Ascending aorta (tissue), 2 donors: ENCODE measurements at places on chromosomes 16 and 17.

- no peaks in the 10 kb centered on the region for H3K36me3 ChIP-seq
- H3K27ac ChIP-seq, result no peak overlapping the region
- H3K4me3 ChIP-seq, result no peak overlapping the region
- H3K4me1 ChIP-seq, result no peaks in the 10 kb centered on the region
- DNase-seq, result no peak
Measured at GRCh38 chr17:74678541-74678940, 34.2 kb downstream of the CD300LF start.

DNA sequence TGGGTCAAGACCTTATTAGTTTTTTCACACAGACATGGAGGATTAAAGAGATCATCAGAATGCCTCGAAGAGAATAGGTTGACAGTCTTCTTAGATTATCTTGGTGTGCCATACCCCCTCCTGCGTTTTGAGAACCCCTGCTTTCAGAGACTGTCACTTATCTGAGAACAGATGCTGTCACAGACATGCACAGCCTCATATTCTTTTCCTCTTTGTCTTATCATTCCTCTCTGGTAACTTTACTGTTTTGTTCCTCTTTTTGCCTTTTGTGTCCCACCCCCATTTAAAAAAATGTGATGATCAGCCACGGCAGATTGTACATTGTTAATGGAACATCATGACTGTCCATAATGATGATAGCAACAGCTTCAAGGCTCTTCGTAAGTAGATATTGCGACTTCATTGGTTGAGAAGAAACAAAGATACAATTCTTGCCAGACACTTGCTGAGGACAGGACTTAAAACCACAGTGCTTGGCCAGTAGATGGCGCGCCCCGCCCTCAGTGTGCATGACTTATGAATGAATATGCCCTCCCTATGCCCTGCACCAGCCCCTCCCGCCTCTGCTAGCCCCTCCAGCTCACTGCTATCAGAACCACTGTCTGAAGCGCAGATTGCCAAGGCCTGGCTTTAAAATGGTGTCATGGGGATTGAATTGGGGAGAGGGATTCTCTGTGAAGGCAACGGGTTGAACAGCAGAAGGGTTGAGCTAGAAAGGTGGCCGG, 2.6 kb upstream of the PITPNC1 start:
- peak; percentile 93 for DNase-seq
- H3K36me3 ChIP-seq, result no peaks in the 10 kb centered on the region
- H3K27me3 ChIP-seq, result no peaks in the 10 kb centered on the region

- H3K36me3 ChIP-seq, result no peaks in the 10 kb centered on the region
- no peak for DNase-seq
- no peaks in the 10 kb centered on the region for H3K27me3 ChIP-seq
- no peak overlapping the region for H3K4me3 ChIP-seq
- H3K4me1 ChIP-seq, result no peaks in the 10 kb centered on the region
Measured at GRCh38 chr17:76198702-76199101, 41.6 kb downstream of the RNF157 start.

DNA sequence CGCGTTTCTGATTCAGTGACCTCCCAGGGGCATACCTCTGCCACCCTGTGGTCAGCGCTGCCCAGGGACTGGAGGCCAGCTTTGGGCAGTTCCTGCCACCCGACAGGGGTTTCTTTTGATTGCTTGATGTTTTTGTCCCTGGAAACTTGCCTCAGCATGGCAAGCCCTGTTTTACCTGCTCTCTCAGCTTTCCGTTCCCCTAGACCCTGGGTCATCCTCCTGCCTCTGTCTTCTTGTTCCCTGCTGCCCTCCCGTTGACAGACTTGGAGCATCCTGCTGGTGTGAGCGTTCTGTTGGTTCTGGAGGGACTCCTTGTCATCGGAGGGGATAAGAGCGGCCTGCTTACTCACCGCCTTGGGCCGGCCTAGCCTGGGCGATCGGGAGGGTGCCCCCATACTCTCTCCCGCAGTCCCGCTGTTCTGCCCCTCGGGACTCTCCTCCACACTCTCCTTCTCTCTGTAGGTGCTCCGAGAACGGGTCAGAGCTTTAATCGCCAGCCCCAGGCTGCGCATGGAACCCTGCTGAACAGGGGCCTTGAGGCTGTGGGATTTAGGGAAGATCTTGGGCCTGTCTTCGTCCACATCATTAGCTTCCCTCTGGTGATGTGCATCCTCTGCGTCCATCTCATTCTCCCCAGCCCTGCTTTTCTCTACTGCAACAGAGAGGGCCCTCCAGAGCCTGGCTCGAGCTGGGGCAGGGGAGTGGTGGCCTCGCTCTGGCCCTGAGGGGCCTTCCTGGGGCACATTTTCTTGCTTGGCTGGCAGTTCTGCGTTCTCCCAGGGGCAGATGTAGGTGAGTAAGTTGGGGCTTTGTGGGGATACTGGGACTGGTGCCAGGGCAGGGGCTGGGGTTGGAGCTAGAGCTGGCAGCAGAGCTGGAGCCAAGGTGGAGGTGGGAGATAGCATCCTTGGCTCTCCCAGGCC, 13.7 kb downstream of the GPR179 start:
- no peak for DNase-seq
- no peaks in the 10 kb centered on the region for H3K4me1 ChIP-seq
- no peak overlapping the region for H3K4me3 ChIP-seq
- H3K36me3 ChIP-seq, result no peaks in the 10 kb centered on the region

- H3K4me1 ChIP-seq, result no peaks in the 10 kb centered on the region
- H3K4me3 ChIP-seq, result no peak overlapping the region
- H3K27me3 ChIP-seq, result no peaks in the 10 kb centered on the region
- H3K27ac ChIP-seq, result no peak overlapping the region
- DNase-seq, result no peak
Measured at GRCh38 chr17:2682176-2682938, 29.2 kb downstream of the CLUH start.

DNA sequence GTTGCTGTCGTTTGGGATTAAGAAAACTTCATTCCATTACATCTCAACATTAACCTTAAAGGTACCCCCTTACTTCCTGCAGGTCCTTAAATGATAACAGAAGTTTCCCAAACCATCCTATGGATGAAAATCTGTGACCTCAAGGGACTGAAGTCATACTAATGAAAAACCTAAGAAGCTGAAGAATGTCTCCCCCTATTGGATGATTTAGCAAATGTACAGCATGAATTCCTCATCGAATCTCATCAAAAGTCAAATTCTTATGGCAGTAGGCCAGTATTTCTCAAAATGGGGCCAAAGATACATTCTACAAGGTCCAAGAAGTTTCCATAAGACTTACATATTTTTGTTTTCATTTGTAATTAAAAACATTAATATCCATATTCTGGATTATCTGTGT, 13.5 kb downstream of the SCO1 start:
- peaks cover 43% of the 10 kb centered on the region for H3K36me3 ChIP-seq
- H3K27ac ChIP-seq, result peak overlapping the region; percentile 19
- DNase-seq, result no peak
- no peaks in the 10 kb centered on the region for H3K27me3 ChIP-seq
- no peak overlapping the region for H3K4me3 ChIP-seq

GRCh38 chr16:19184823-19185509, 16.9 kb downstream of the SYT17 start:
- no peaks in the 10 kb centered on the region for H3K36me3 ChIP-seq
- H3K27ac ChIP-seq, result no peak overlapping the region
- H3K4me1 ChIP-seq, result no peaks in the 10 kb centered on the region
- H3K4me3 ChIP-seq, result no peak overlapping the region

- H3K36me3 ChIP-seq, result no peaks in the 10 kb centered on the region
- H3K4me3 ChIP-seq, result no peak overlapping the region
- no peaks in the 10 kb centered on the region for H3K27me3 ChIP-seq
Measured at GRCh38 chr16:80718480-80719220, 85.7 kb downstream of the CDYL2 start.

DNA sequence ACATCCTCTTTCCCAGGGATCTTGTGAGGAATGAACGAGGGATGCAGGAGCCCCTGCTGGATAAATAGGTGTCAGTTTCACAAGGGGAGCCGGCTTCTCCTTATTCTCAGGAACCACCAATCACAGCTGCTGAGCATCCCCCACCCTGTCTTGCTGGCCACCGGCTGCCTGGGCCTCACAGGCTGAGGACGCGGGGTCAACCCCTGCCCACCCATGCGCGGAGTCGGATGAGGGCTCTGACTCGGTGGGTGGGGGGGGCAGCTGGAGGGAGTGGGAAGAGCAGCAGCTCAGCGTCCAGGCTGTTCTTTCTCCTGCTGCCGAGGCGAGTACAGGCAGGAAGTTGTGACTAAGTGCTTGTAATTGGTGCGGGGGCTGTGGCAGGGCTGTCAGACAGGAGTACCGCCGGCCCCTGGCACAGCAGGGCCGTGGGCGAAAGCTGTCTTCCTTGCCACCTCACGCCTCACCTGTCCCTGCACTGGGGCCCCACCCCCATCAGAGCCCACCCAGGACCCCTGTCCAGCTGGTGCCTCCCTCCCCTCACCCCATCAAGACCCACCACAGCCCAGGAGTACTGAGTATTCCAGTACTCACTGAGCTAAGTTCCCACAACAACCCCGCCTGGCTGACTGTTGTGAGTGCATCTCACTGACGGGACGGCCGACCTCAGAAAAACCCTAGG, 11.0 kb upstream of the DPEP1 start:
- H3K36me3 ChIP-seq, result no peaks in the 10 kb centered on the region
- no peak overlapping the region for H3K27ac ChIP-seq
- H3K4me3 ChIP-seq, result no peak overlapping the region
- no peak for DNase-seq
- no peaks in the 10 kb centered on the region for H3K4me1 ChIP-seq
- no peaks in the 10 kb centered on the region for H3K27me3 ChIP-seq

- no peaks in the 10 kb centered on the region for H3K36me3 ChIP-seq
- H3K4me3 ChIP-seq, result no peak overlapping the region
- no peaks in the 10 kb centered on the region for H3K4me1 ChIP-seq
Measured at GRCh38 chr17:17641621-17642409, 39.4 kb upstream of the RAI1 start.

- H3K4me1 ChIP-seq, result no peaks in the 10 kb centered on the region
- H3K27me3 ChIP-seq, result no peaks in the 10 kb centered on the region
- H3K36me3 ChIP-seq, result no peaks in the 10 kb centered on the region
- no peak overlapping the region for H3K27ac ChIP-seq
- no peak for DNase-seq
- H3K4me3 ChIP-seq, result no peak overlapping the region
Measured at GRCh38 chr17:66716236-66717026, 118.5 kb upstream of the CACNG5 start.

DNA sequence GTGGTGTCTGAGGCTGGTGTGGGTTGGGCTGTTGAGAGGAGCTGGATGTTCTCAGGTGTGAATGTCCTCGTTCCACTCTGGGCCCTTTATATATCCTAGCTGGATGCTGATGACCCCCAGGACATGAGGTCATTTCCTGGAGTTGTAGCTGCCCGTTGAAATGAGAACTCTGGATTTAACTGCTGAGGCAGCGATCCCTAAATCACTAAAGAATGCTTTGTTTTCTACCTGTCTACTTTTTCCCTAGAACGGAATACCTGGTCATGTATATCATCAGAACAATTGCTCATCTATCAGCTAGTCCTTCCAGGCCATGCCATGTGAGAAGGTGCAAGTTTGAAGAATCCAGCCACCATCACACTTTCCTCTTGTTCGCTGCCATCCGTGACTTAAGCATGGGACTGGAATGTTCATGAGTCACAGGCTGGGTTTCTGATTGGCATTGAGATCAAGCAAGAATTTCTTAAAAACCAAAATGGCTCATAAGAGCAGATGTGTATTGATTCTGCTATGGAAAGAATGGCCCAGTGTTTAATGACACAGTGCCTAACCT, at the start of gene KRTAP2-3:
KRTAP2-3 (minus strand) TSS at position 63 of the 553 bp plus-strand sequence. CDS start 64 bp downstream, outside the sequence.
- no peak for DNase-seq
- H3K27me3 ChIP-seq, result no peaks in the 10 kb centered on the region
- H3K4me3 ChIP-seq, result no peak within 1 kb of the TSS
- H3K36me3 ChIP-seq, result no peaks in the 10 kb centered on the region
- H3K4me1 ChIP-seq, result peaks cover 10% of the 10 kb centered on the region
- no peak within 1 kb of the TSS for H3K27ac ChIP-seq

- H3K27me3 ChIP-seq, result no peaks in the 10 kb centered on the region
- no peak for DNase-seq
- no peaks in the 10 kb centered on the region for H3K4me1 ChIP-seq
- no peaks in the 10 kb centered on the region for H3K36me3 ChIP-seq
Measured at GRCh38 chr17:68398691-68399637, 58.3 kb downstream of the WIPI1 start.

- no peak within 1 kb of the TSS for H3K27ac ChIP-seq
- no peak for DNase-seq
- H3K4me3 ChIP-seq, result peak within 1 kb of the TSS; percentile 92
Measured at GRCh38 chr17:6069539-6070429, at the start of gene WSCD1. Gene WSCD1, plus strand, starts transcription at chr17:6070379. Its CDS starts 10,280 bp downstream, at chr17:6080659.

DNA sequence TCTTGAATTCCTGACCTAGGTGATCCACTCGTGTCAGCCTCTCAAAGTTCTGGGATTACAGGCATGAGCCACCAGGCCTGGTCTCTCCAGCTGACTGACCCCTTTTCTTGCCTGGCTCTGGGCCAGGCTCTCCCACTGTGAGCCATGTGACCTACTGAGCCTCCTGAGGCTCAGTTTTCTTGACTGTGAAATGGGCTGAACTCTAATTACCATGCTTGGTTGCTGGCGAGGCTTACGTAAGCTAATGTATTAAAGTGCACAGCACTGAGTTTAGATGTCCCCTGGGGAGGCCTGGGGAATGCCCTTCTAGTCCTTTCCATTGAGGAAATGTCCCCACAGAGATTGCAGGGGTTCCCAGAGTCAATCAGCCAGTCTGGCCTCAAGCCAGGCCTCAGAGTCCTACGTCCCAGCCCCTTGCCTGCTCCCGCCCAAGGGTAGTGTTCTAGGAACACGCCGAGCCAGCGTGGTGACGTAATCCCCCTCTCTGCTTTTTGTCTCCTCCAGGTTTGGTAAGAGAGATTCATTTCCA, 45.8 kb upstream of the LGALS9 start:
- H3K4me1 ChIP-seq, result peaks cover 3% of the 10 kb centered on the region
- H3K4me3 ChIP-seq, result no peak overlapping the region
- DNase-seq, result no peak
- H3K36me3 ChIP-seq, result no peaks in the 10 kb centered on the region
- H3K27me3 ChIP-seq, result no peaks in the 10 kb centered on the region
- H3K27ac ChIP-seq, result peak overlapping the region; percentile 60

GRCh38 chr16:81026429-81026828, 9.2 kb upstream of the ATMIN start:
- no peaks in the 10 kb centered on the region for H3K36me3 ChIP-seq
- H3K4me1 ChIP-seq, result no peaks in the 10 kb centered on the region
- no peak overlapping the region for H3K27ac ChIP-seq

DNA sequence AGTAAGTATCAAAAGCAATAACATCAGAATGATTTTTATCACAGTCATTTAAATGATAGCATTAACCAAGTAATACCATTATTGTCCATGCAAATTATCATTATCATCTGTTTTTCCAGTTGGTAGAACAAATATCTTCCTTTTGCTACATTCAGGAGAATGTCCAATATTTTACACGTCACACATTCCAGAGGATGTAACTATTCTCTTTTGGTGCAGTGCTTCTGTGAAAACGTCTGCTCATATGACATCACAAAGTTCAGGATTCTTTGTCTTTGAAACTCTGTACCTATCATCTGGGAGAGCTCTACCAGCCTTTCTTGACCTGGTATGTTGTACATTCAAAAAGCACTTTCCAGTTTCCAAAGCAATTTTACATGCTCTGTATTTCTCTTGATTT, 40.2 kb upstream of the PITPNM3 start:
- DNase-seq, result no peak
- peaks cover 4% of the 10 kb centered on the region for H3K4me1 ChIP-seq
- H3K27me3 ChIP-seq, result no peaks in the 10 kb centered on the region
- H3K4me3 ChIP-seq, result no peak overlapping the region

- peak overlapping the region; percentile 67 for H3K4me3 ChIP-seq
- no peak overlapping the region for H3K27ac ChIP-seq
- no peaks in the 10 kb centered on the region for H3K36me3 ChIP-seq
- no peak for DNase-seq
- no peaks in the 10 kb centered on the region for H3K27me3 ChIP-seq
- H3K4me1 ChIP-seq, result peaks cover 20% of the 10 kb centered on the region
Measured at GRCh38 chr17:76585033-76585648, 519 bp downstream of the ST6GALNAC2 start.
